NAMALWA (cell line): ENCODE measurements at places on chromosomes 7 and 10.

GRCh38 chr10:23194966-23195845 is 3.1 kb downstream of the PTF1A start:
- no peak for DNase-seq

- DNase-seq = peak; percentile 36
Measured at GRCh38 chr7:74542558-74543117, 88.9 kb downstream of the GTF2IRD1 start.

DNA sequence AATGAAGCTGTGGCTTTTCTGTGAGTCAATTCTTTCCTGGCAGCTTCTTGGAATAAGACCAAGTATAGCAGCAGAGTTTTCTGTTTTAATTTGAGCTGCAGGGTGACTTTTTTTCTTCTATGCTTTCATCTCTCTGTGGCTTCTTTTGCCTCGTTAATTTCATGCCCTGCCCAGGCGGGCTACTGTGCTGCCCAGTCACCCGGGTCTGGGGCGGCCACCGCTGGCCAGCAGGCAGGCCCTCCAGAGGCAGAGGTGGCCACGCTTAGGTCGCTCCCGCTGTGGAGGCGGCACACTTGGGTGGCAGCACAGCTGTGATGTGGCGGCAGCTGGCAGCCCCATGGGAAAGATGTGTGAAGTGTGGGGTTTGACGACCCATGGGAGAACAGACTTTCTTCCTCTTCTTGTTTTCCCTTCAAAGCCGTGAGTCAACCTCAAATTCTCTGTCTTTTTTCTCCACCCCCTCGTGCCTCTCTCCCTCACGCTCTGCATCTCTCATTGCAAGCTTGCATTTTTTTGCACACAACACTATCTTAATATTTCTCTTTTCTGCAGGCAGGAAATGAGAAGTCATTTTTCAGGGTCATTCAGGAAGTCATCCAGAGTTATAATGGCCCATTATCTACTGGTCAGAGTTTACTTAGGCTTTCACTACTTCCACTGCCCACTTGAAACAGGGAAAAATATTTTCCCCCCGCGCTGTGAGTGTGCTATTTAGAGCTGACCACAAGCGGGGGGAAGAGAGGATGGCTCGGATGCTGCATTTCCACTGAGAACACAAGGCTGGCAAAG is 67.8 kb downstream of the EGFR start:
- DNase-seq = peak; percentile 85

GRCh38 chr7:118080947-118081346 is 103.0 kb upstream of the LSM8 start:
- DNase-seq = peak; percentile 30

DNA sequence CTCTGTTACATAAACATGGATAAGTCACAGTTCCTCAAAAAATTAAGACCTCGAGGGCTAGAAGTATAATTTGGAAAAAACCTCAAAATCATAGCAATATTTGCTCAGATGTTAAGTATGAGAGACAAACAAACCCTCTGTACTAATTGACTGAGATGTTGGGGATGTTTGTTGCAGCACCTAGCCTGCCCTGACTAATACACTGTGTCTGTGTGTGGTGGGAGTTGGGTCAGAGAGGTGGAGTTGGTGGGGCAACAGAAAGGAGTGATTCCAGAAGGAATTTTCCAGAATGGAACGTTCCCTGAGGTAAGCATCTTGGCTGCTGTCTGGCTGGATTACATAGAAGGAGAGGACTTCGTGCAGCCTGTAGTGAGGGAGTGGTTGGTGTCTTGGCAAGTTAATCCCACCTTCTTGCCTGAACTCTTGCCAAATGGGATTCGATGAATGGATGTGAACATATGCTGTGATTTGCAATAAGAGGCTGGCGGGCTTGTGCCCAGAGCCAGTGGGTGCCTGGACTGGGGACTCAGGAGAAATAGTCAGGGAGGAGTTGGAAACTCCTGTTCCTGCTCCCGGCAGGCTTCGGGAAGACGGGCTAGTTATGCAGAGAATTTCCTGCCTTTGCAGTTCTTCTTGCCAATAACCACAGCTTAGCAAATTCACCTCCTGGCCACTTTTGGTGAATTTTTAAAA is 9.3 kb upstream of the FAM180A start:
- DNase-seq = no peak

GRCh38 chr10:72550239-72550638 is 75.6 kb downstream of the MICU1 start:
- no peak for DNase-seq

DNA sequence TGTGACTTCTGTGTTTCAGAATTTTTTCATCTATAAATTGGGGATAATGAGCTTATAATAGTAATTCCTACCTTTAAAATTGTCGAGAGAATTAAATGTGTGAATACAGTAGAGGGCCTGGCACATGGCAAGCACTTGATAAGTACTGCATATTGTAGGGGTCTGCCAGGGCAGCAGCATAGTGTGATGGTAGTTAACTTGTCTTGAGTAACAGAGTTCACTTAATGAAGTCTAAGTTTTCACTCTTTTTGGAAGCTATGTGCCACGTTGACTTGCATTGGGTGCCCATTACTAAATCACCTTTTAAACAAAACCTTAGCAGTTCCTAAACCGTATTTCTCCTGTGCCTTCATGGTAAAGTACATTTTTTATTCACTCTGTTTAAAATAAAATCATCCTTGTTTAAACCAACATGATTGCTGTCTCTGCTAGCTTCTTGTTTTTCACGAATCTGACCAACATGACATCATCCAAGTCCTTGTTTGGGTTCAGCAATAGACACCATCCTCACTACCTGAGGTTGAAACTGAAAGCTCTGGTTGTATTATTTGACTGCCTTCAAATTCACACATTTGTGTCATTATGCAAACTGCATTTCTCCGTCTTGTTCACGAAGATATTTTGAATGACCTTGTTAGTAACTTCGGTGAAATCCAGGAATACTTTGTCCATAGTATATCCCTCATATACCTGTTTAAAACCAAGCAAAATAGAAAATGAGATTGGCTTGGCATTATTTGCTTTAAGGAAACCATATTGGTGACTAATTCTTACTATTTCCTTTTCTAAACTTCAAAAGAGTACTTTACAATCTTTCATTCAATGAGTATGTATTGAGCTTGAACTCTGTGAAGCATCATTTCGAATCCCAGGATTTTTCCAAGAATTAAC is 340.2 kb downstream of the SUGCT start:
- DNase-seq = no peak
